ENCODE measurements at places on chromosomes 16 and 17.

DNA sequence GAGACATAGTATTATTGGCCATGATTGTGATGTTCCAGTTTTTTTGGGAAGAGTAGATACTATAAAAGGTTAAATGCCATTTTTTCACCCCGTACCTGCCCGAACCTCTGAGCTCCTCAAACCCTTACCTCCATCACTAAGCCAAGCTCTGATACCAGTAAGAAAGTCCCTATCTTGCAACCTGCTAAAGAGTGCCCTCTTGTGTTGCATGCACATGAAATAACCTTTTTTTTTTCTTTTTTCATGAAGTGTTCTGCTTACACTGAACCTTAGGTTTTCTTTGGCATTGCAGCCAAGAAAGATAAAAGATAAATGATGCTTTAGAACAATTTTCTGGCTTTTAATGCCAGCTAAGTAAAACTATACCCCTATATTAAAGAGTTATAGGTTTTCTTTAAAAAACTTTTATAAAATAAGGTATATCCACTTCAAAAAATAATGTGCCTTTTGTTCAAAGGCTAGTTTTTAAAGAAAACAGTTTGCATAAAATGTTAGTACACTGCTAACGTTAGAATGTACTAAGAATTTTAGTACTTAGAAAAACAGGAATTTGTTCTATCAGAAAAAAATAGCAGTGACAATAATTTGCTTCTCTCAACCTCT, 295.3 kb upstream of the PMFBP1 start:
- DNase-seq, result peak; percentile 38

GRCh38 chr16:52914428-52914827, 138.3 kb downstream of the CHD9NB start:
- no peak for DNase-seq

DNA sequence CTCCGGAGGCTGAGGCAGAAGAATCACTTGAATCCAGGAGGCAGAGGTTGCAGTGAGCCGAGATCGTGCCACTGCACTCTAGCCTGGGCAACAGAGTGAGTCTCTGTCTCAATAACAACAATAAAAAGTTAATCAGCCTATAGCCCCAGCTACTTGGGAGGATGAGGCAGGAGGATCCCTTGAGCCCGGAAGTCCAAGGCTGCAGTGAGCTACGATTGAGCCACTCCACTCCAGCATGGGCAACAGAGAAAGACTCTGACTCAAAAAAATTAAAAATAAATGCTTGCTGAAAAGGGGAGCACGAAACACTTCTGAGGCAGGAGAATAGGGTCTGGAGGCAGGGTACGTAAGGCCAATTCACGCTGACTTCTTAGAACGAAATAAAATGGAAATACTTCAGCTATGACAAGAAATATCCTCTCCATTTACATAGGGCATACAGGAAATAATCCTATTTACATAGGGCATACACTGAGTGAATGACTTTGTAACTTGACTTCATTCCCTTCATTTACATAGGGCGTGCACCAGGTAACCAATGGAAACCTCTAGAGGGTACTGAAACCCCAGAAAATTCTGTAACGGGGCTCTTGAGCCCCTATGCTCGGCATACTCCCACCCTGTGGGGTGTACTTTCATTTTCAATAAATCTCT, 3.2 kb upstream of the PRPSAP1 start:
- DNase-seq, result no peak

DNA sequence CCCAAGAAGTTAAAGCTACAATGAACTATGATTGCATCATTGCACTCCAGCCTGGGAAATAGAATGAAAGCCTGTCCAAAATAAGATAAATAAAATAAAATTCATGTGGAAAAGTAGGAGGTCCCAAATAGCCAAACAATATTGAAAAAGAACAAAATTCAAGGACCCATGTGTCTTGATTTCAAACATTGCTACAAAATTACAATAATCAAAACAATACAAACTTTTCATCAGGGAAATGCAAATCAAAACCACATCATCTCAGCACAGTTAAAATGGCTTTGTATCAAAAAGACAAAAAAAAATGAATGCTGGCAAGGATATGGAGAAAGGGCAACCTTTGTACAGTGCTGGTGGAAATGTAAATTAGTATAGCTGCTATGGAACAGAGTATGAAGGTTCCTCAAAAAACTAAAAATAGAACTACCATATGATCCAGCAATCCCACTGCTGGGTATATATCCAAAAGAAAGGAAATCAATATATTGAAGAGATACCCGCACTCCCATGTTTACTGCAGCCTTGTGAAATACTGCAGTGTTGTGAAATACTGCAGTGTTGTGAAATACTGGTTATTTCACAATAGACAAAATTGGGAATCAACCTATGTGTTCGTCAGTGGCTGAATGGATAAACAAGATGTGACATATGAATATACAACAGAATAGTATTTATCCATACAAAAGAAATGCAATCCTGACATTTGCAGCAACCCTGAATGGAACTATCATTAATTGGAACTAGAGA, 24.5 kb upstream of the ZNF287 start:
- no peak for DNase-seq

DNA sequence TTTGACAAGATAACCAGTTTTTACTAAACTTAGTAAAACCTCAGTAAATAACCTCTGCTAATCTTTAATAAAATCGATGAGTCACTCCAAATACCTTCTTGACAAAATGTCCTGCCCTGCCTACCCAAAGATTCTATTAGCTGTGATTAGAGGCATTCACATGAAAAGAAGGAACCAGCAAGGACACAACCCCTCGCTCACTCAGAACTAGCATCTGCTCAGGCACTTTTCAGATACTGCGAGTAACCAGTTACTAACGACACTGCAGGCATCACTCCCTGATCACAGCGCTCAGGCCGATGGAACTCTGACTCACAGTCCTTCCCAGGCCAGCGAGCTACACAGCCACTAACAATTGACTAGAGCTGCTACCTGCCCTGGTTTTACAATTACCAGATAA, 24.3 kb downstream of the PELP1 start:
- no peak for DNase-seq

- DNase-seq, result no peak
Observed at GRCh38 chr16:27324851-27325301, 11.1 kb downstream of the IL4R start.

All from erythroblast (primary cell).